Stomach (tissue), 19 donors: ENCODE measurements at places on chromosomes 4 and X. TPM values are rescaled to one million over a fixed set of nuclear protein-coding genes. Genes with fewer than 3 reads are reported as not detected.

RASSF6 gene
- 5.0 TPM for polyA plus RNA-seq

FAM9C gene
- polyA plus RNA-seq = not detected

HTR2C gene
- polyA plus RNA-seq = not detected

SYN1 gene
- 1.7 TPM for polyA plus RNA-seq

PAGE5 gene
- not detected for polyA plus RNA-seq

FAM50A gene
- polyA plus RNA-seq = 82.2 TPM

ZFYVE28 gene
- 6.5 TPM for polyA plus RNA-seq

PNMA3 gene
- not detected for polyA plus RNA-seq

SPANXD gene
- not detected for polyA plus RNA-seq

MAGEA3 gene
- polyA plus RNA-seq = not detected

PABPC4L gene
- 0.31 TPM for polyA plus RNA-seq

SSX4 gene
- polyA plus RNA-seq = not detected

JCHAIN gene
- polyA plus RNA-seq = 136 TPM

NAP1L3 gene
- polyA plus RNA-seq = 0.87 TPM
